ENCODE measurements at places on chromosomes 3 and 15.
A peak's percentile ranks its signal among the peaks of the same experiment; 100 is the strongest.

GRCh38 chr3:72563690-72564370, 284.4 kb downstream of the SHQ1 start:
- DNase-seq, result no peak

- DNase-seq, result peak; percentile 56
Observed at GRCh38 chr15:75123395-75123794, 78.3 kb upstream of the C15orf39 start.

DNA sequence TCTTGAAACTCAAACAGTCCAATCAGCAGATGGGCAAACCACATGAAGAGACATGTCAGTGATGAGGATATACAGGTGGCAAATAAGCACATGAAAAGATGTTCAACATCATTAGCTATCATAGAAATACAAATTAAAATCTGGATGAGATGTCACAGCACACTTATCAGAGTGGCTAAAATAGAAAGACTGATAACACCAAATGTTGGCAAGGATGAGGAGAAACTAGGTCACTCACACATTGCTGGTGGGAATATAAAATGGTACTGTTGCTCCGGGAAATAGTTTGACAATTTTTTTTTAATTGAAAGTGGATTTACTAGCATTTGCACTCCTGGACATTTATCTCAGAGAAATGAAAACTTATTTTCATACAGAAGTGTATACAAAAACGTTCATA, 8.4 kb downstream of the PGPEP1L start:
- DNase-seq, result no peak

- no peak for DNase-seq
Observed at GRCh38 chr3:65827076-65827475, 211.6 kb downstream of the MAGI1 start.

- no peak for DNase-seq
Observed at GRCh38 chr3:30954426-30954825, 60.0 kb upstream of the GADL1 start.

DNA sequence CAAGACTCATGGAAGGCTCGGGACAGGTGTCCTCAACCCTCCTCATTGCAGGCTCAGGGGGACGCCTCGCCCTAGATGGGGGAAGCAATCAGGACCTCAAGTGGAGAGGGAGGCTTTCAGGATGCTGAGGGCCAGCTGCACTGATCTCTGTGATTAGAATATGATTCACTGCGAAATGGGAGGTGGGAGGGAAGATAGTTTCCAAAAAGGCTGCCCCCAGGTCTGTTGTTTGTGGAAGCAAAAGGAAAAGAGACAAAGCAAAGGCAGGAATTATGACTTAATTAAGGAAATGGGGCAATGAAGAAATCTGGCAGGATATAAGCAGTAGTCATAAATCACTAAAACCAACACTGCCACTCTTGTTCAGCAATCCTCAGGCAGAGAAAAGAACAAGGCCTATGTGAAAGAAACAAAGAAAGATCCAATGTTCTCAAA, 85.6 kb upstream of the ABHD17C start:
- DNase-seq, result peak; percentile 70

- DNase-seq, result no peak
Observed at GRCh38 chr3:23590424-23591273, 215.1 kb upstream of the UBE2E1 start.

GRCh38 chr15:82110144-82110543, 64.3 kb upstream of the MEX3B start:
- DNase-seq, result no peak

DNA sequence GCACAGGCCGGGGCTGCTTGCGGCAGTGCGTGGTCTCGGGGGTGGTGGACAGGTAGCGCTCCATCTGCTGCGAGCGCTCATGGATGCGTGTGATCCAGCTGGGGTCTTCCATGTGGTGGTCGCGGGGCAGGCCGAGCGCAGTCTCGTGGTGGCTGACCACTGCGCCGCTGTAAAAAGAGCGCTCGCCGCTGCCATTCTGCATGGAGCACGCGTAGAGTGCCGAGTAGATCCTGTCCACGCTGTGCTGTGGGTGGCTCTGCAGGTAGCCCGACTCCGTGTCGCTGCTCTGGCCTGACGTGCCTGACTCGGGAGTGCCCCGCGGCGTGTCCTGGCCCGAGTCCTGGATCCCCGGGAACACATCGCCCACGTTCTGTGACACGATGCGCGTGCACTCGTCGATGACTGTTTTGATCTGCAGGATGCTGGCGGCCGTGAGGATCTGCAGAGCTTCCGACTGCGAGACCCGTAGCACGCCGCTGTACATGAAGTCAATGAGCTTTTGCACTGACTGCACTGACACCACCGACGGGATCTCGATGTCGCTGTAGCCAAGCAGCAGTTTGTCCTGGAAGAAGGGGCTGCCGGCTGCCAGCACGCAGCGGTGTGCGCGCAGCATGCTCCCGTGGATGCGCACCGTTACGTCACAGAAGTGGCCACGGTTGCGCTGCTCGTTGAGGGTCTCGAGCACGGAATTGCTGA, 57.4 kb downstream of the TIGIT start:
- DNase-seq, result no peak

- DNase-seq, result peak; percentile 54
Observed at GRCh38 chr15:60128000-60128376, 123.9 kb downstream of the FOXB1 start.

DNA sequence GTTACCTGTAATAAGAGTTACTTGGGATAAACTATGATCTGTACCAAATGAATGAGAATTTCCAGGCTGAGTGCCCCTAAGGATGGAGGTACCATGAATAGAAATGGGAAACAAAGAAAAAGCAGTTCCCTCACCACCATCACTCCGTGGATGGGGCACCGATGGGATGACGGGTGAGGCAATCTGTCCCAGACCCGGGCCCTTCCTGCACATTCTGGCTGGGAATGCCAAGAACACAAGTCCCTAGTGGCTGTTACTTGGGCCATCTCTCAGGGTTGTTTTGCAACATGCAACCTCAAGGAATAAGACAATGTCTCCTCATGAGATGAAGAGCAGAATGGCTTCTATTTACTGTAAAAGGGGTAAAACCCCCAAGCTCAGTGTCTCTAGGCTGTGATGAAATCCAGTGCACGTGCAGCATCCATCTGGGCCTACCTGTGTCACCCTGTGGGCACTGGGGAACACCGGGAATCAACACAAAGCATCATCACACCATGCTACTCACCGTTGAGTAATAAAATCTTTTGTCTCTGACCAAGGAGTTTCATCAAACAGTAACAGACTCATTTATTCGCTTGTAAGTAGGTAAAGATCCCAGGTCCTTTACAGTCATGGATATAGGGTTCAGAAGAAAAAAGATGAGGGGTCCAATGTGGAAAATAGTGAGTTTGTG, 22.3 kb downstream of the GNB4 start:
- DNase-seq, result no peak

All from cardiac fibroblast (primary cell).